ENCODE measurements at places on chromosomes 11 and 22.

DNA sequence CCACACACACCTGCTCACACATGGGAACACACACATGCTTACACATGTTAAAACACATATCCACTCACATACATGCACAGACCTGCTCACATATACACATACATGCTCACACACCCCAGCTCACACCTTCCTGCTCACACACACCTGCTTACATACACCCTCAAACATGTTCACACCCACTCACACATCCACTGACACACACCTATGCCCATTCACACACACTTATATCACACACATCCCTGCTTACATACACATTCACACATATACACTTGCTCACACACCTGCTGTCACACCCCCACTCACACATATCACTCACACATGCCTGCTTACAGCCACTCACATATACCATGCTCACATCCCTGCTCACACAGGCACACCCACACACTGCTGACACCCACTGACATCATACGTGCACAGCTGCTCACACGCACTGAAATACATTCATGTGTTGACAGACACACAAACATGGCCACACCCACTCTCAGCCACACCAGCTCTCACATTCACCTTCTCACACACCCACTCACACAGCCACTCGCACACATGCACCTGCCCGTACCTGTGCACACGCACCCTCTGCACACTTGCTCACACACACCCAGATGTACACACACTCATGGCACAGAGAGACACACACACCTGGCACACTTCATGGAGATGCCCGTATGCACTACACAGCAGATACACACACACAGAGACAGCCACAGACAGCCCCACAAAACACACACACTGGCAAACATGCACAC is 5.7 kb upstream of the MYBPC3 start:
- DNase-seq: no peak

GRCh38 chr11:74268456-74268855 is 43.0 kb downstream of the P4HA3 start:
- DNase-seq: no peak

DNA sequence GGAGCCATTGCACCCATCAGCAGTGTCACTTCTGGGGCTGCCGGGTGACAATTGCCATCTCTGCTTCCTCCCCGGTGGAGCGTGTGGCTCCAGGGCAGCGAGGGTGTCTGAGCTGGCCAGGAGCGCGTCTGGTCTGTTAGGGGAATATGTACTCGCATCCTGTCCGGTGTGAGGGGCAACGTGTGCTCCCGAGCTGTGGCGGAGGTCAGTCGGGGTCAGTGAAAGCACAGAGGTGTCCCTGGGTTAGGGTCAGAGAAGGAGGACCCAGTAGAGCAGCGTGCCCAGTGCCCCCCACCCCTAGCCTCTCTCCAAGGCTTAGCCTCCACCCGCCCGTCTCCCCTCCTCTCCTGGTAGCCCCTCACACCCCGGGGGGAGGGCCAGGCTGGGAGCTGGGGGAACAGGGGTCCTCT is 1.5 kb downstream of the CLCF1 start:
- DNase-seq: no peak

DNA sequence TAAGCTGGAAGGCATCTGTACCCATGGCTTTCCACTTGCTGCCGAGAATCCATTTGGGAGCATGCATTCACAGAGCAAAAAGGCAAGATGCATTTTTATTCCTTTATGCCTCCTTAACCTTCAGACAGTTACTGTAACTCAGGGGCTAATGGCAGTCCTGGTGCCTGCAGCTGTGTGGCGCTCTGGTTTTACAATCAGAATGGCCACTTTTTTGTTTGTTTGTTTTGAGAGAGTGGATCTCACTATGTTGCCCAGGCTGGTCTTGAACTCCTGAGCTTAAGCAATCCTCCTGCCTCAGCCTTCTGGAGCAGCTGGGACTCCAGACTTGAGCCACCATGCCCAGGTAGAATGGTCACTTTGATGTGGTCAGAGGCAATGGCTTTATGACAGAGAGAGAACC is 101.8 kb downstream of the NAV2 start:
- DNase-seq: no peak

DNA sequence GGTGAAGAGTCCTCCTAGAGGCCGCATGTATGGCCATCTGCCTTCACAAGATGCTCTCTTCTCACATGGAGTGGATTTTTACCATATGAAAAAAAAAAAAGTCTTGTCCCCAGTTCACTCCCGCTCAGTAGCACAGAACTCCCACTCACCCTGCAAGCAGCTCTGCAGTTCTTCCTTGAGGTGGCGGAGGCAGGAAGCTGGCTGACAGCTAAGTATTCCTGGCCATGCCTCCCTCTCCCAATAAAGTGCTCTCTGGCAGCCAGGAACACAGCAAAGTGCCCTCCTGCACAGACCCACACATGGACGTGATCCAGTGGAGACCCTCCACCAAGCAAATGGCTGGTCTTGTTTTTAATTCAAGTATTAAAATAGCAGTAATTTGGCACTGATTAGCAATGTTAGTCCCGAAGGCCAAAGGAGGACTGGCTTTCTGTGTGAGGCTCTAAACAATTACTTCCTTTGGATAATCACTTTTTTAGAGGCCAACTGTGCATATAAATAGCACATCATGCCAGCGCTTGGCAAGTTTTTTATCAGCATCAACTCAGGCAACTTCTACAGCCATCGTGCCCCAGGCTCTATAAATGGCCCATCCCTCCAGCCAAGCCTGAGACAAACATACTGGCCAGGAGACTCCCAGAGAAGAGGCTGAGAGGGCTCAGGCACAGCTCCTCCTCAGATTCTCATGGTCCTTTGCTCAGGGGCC is 413.6 kb downstream of the OPCML start:
- DNase-seq: no peak

GRCh38 chr11:94728966-94729751 is 39.0 kb upstream of the AMOTL1 start:
- DNase-seq: no peak

DNA sequence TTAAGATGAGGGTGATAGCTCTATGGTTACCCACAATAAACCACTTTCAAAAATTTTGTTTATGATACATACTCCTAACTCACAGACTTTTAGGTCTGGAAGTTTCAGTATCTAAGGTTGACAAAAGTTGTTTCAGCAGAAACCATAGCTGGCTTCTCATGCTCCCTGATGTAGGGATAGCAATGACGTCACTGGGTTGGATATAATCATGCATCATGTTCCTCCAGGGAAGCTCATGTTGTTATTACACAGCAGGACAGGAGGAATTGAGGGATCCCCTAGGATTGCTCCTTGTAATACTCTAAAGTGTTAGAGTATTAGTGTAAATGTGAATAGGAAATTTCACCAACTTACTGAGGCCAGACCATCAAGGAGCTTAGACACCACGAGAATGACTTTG is 23.6 kb downstream of the APOL3 start:
- no peak for DNase-seq

Measured in NCI-H1417 treated with DMSO at 0.1 percent for 48 hours (cell line).